IgD-negative memory B cell (primary cell): ENCODE measurements at places on chromosomes 5 and 9. TPM values are rescaled to one million over a fixed set of nuclear protein-coding genes. Genes with fewer than 3 reads are reported as not detected.

C5 gene
- polyA plus RNA-seq, result 0.99 TPM

BSPRY gene
- 1.3 TPM for polyA plus RNA-seq

ANKRA2 gene
- 19.3 TPM for polyA plus RNA-seq

SVEP1 gene
- polyA plus RNA-seq, result not detected

FRMD3 gene
- polyA plus RNA-seq, result 1.1 TPM

PCDHB13 gene
- polyA plus RNA-seq, result 0.05 TPM

PNPLA7 gene
- polyA plus RNA-seq, result 2.7 TPM

FAM200C gene
- 0.64 TPM for polyA plus RNA-seq
